ENCODE measurements at places on chromosomes 7 and 10.

DNA sequence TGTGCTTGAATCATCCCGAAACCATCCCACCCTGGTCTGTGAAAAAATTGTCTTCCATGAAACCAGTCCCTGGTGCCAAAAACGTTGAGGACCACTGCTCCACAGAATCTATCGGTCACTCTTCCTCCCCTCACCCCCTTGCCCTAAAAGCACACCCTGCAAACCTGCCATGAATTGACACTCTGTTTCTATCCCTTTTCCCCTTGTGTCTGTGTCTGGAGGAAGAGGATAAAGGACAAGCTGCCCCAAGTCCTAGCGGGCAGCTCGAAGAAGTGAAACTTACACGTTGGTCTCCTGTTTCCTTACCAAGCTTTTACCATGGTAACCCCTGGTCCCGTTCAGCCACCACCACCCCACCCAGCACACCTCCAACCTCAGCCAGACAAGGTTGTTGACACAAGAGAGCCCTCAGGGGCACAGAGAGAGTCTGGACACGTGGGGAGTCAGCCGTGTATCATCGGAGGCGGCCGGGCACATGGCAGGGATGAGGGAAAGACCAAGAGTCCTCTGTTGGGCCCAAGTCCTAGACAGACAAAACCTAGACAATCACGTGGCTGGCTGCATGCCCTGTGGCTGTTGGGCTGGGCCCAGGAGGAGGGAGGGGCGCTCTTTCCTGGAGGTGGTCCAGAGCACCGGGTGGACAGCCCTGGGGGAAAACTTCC is 784 bp upstream of the SERPINE1 start:
- DNase-seq: no peak

- no peak for DNase-seq
These were observed 315.5 kb downstream of the RPS24 start for GRCh38 chr10:78349165-78349516.

- DNase-seq: no peak
These were observed 10.7 kb downstream of the CRYGN start for GRCh38 chr7:151429237-151429559.

DNA sequence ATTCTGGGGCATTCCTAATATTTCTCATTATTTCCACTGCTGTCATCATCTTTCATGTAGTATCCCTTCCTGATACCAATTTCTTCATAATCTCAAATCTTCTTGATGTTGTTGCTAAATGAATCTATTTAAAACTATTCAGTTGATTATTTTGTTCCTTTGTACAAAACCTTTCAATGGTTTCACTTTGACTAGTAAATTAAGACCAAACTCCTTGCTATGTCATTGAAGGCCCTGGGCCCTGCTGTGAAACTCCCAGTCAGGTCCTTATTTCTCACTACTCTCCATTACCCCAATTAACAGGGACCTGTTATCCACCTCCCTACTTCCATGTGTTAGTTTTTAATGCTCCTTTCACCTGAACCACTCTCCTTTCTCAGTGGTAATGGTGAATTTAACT is 97.0 kb downstream of the CTTNBP2 start:
- DNase-seq: no peak

GRCh38 chr7:2911466-2911865 is 67.4 kb upstream of the GNA12 start:
- no peak for DNase-seq

GRCh38 chr7:105800849-105801534 is 75.4 kb downstream of the ATXN7L1 start:
- DNase-seq: no peak

DNA sequence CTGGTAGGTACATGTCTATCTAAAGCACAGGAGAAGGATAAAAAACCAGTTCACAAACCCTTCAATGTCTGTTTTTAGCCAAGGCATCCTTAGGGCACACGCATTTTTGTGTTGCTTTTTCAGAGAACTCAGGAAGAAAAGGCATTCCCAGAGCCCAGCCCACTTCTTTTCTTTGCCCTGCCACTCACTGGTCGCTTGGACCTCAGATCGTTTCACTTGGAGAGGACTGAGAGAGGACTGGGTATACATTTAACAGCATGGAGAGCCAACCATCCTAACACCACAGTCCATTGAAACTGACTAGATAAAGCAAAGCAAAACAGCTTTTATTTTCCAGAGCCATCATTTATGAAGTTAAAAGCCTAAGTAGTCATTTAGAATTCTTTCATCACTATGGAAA is 194.2 kb downstream of the CAMK1D start:
- DNase-seq: no peak

GRCh38 chr10:13946209-13946460 is 359.4 kb downstream of the PRPF18 start:
- DNase-seq: no peak

GRCh38 chr10:83127942-83128575 is 1011.2 kb upstream of the GHITM start:
- no peak for DNase-seq

DNA sequence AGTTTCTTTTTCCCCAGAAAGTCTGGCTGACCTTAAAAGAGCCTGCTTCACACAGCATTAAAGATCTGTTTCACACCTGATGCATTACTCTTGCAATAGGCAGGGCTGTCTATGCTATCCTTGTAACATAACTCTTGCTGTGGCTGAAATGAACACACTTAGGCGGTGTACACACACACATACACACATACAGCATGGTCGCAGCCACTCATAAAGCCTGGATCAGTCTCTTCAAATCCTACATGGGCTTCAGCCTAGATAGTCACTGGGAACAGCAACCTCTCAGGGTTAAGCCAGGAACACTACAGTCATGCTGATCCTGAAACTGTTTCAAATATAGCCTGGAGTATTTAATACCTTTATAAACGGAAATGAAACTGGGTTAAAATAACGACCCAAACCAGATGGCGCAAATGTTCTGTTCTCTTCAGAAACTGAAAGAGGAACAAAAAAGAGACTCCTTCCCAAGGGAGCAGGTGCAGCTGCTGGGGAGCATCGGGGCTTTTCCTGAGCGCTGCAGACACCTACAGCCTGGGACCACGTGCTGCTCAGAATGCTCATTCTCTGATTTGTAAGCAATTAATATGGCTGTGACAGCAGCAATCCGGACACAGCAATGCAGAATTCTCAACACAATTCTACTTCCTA is 61.0 kb upstream of the SFMBT2 start:
- DNase-seq: no peak

DNA sequence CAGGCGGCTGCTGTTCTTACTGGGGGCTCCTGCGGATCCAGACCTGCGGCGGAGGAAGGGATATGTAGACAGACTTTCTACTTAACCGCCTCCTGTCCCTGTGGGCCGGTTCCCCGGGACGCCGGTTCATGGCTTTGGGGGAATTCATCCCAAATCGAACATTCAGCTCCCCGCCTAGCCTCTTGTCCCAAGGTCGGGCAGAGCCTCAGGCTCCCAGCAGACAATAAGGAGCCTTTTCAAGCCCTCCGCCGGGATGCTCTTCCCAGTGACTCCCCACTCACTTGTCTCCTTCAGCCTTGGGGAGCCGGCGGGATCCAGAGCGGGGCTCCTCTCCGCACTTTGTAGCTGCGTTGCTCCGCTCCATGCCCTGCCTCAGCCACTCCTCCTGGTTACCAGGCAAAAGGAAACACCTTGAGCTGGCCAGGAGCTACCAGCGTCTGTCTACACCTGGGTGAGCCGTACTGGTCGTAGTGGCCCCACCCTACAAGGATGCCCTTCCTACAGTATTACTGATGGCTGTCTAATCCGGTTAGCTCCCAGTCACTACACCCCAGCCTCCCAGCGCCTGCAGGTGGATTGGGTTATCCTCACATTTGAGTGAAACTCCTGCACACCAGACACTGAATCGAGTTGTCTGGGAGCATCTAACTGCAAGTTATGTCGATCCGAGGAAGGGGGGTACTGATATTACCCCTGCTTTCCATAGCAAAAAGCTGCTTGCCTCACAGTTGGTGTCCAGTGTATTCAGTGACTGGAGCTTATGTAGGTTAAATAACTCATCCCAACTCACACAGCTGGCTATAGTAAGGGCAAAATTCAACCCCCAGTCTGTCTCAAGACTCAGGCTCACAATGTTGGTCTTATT is at the start of gene C10orf95:
Gene C10orf95 (minus strand): TSS at position 439 of the 865 bp plus-strand sequence. CDS start 450 bp downstream, outside the sequence.
- DNase-seq: peak; percentile 88

GRCh38 chr7:134454277-134454676 is 4.6 kb downstream of the AKR1B1 start:
- no peak for DNase-seq
